HL-60 (cell line): ENCODE measurements at places on chromosomes 11 and 22.

DNA sequence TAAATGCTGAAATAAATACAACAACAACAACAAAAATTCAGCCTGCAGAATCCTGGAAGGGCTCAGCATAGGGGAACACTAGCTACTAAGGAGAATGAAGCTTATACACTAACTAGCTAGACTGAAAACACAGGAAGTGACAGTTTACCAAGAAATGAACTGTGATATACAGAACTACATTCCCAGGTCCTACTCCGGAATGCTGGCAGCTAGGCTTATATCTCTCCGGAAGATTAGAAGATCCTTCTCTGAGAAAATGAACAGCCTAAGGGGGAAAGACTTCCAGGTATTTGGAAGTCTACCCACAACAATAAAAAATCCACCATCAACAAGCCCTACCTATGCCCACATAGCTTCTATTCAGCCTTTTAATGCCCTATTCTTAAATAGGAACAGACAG, 31.0 kb downstream of the CCDC34 start:
- no peak for DNase-seq

GRCh38 chr11:105137286-105137685, 2.3 kb downstream of the CARD18 start:
- no peak for DNase-seq

GRCh38 chr22:49959782-49960158, 802 bp upstream of the PIM3 start:
- no peak for DNase-seq

GRCh38 chr11:123314972-123315371, 115.1 kb upstream of the GRAMD1B start:
- no peak for DNase-seq

DNA sequence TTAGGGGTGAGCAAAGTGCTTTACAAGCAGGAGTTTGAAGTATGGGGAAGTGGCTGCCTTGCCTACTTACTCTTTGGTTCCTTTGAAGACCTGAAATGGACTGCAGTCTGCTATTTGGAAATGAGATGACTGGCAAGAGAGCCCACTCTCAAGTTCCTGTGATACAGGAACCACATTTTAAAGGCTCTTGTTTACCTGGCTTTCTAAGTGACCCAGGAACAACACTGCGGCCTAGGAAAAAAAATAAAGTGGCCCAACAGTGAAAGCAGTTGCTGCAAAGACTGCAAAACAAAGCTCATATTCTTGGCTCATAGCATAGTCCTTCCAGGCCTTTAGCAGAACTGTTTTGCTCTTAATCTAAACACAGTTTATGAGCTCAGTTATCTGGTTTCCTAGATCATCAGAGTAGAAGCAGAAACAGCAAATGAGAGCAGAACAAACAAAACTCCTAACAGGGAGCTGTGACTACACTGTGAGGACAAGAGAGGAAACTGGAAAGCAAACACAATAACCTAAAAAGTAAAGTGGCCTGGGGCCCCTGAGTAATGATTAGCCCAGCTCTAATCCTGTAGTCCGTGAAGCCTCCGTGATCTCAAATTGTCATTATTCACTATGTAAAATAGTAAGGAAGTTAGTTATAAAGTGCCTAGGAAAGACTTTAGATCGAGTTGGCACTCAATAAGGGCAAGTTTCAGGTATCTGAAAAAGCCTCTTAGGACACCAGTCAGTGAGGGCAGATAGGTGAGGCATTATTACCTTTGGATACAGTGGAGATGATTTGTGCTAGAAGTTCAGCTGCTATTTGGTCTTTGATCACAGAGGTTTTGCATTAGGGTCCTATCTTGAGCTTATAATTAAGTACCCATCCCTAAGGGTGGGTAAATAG, 11.5 kb downstream of the CCDC117 start:
- peak; percentile 19 for DNase-seq

- peak; percentile 12 for DNase-seq
Measured at GRCh38 chr22:32712644-32713355, 88.7 kb upstream of the TIMP3 start.

DNA sequence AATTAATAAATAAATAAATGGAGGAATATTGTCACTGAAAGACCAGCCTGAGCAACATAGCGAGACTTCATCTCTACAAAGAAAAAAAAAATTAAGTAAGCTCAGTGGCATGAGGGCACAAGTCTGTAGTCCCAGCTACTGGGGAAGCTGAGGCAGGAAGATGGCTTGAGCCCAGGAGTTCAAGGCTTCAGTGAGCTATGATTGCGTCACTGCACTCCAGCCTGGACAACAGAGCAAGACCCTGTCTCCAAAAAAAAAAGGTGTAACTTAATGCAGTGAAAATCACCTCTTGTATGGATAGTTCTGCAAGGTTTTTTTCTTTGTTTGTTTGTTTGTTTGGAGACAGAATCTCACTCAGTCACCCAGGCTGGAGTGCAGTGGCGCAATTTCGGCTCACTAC, 4.6 kb upstream of the SYNGR1 start:
- no peak for DNase-seq

GRCh38 chr11:109426442-109427240, 4.7 kb downstream of the C11orf87 start:
- peak; percentile 1 for DNase-seq

- no peak for DNase-seq
Measured at GRCh38 chr22:17739196-17739975, 34.9 kb downstream of the BID start.

GRCh38 chr11:93528252-93528651, 14.9 kb downstream of the SMCO4 start:
- no peak for DNase-seq

- no peak for DNase-seq
Measured at GRCh38 chr22:19483481-19484244, 3.9 kb downstream of the CDC45 start.

GRCh38 chr11:131064373-131064991, 148.2 kb upstream of the SNX19 start:
- peak; percentile 23 for DNase-seq

DNA sequence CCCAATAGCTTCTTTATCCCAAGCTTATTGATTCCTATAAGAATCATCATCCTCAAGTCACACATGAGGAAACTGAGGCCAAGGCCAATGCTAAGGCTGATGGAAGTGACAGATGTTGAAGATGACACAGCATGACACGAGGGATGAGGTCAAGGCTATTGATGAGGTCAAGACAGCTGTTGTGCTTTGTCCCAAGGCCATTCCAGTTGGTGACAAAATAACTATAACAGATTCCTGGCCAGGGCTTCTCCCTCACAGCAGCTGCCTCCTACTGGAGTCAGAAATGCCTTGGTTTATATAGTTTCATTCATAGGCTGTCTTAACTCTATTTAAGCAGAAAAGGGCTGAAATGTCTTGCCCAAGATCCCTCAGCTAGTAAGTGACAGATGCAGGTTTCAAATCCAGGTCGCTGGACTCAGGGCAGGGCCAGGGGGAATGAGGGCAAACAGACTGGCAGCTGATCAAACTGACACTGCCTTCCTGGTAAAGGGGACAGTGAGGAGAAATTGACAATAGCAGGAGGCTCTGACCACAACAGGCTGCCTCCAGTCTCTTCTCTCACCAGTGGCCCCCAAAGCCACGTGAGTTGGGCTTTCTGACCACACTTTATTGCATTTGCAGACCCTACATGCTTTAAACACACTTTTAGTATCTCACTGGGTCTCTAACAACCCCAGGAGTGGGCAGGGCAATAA, 16.5 kb downstream of the MIF start:
- no peak for DNase-seq

- no peak for DNase-seq
Measured at GRCh38 chr11:22711071-22711770, 44.8 kb downstream of the GAS2 start.

GRCh38 chr22:22753526-22754267, 109.3 kb downstream of the GGTLC2 start:
- peak; percentile 69 for DNase-seq

GRCh38 chr22:47299863-47300697, 537.6 kb downstream of the TBC1D22A start:
- DNase-seq: no peak

- DNase-seq: peak; percentile 62
Measured at GRCh38 chr11:64285885-64286800, 495 bp downstream of the GPR137 start.

GRCh38 chr11:117814766-117815261, 9.7 kb downstream of the FXYD2 start:
- DNase-seq: peak; percentile 75

GRCh38 chr11:64060861-64061444, 25.2 kb downstream of the FLRT1 start:
- no peak for DNase-seq

GRCh38 chr11:112534208-112534607, 273.5 kb upstream of the PLET1 start:
- DNase-seq: no peak

DNA sequence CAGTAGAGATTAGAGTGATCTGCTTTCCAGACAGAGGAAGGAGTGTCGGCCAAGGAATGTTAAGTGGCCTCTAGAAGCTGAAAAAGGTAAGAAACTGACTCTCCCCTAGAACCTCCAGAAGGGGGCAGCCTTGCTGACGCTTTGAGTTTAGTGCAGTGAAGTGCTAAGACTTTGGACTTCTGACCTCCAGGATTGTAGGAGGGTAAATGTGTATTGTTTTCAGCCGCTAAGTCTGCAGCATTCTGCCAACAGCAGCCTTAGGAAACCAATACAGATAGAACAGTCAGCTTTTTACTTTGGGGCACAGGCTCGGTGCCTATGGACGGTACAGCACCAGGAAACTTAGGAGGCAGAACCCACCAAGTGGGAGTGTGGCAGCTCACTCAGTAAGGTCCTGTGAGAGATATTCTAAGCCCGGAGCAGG, 3.6 kb upstream of the TBC1D22A start:
- no peak for DNase-seq

DNA sequence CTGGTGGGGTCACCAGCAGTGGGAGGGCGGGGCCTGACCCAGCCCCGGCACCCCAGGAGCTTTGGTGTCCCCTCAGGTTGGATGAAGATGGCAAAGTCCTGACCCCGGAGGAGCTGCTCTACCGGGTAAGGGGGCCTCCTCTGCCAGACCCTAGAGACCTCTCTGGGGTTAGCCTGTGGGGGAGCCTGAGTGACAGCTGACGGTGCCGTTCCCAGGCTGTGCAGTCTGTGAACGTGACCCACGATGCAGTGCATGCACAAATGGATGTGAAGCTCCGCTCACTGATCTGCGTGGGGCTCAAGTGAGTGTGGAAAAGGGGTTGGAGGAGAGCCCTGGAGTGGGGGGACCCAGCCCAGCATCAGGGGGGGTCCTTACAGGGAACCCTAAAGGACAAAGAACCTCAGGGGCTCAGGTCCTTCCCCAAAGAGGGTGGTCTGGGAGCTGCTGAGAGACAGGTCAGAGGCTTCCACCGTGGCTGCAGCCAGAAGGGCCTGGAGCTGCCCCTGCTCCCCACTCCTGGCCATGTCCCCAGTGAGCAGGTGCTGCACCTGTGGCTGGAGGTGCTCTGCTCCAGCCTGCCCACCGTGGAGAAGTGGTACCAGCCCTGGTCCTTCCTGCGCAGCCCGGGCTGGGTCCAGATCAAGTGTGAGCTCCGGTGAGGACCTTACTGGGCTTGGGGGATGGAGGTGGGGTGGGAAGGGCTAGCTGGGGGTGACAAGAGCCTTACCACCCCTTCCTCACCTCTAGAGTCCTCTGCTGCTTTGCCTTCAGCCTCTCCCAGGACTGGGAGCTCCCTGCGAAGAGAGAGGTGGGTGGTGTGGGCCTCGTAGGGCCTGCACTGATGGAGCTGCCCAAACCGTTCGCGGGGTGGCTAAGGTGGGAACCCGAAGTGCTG, 38.6 kb downstream of the SGSM3 start:
- DNase-seq: no peak

- DNase-seq: no peak
Measured at GRCh38 chr11:15159085-15159484, 44.4 kb downstream of the INSC start.

- DNase-seq: no peak
Measured at GRCh38 chr11:22711880-22712279, 45.5 kb downstream of the GAS2 start.

DNA sequence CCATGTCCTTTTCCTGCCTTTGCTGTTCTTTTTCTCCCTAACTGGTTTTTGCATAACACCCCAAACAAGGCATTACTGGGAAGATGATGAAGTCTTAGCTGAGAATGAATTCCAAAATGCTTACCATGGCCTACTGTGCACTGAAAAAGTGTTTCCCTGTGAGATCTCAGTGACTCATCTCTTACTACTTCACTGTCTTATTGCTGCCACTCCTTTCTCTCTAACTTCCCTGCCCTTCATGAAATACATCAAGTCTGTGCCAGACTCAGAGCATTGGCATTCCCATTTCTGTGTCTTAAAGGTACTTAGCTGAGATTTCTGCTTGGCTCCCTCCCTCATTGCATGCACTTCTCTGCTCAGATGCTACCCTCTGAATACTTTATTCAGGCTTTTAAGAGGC, 49.1 kb upstream of the MUC15 start:
- DNase-seq: no peak

DNA sequence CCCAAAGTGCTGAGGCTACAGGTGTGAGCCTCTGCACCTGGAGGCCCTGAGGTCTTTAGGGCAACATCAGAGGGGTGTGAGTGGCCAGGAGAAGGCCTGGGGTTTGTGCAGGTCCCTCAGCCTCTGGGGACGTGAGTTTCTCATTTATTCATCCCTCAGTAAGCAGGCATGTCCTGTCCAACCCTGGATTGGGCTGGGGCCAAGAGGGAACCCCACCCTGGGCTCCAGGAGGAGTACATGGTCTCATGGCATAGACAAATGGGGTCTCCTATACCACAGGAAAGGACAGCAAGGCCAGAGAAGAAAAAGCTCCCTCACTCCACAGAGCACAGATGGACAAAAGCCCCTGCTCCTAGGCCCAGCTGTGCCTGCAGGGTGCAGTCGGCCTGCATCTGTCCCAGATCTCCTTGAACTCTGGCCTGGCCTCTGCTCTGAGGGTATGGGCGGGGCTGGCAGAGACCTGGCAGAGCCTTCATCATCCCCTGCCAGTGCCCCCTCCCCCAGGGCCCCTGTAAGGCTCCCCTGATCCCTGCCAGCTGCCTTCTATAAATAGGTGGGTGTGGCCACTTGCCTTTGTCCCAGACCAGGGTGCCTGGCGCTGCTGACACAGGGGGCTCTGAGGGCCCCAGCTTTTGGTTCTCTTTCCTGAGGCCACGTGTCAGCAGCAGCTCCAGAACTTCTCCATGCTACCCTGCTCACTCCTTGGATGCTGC, 34.6 kb downstream of the A4GALT start:
- no peak for DNase-seq

DNA sequence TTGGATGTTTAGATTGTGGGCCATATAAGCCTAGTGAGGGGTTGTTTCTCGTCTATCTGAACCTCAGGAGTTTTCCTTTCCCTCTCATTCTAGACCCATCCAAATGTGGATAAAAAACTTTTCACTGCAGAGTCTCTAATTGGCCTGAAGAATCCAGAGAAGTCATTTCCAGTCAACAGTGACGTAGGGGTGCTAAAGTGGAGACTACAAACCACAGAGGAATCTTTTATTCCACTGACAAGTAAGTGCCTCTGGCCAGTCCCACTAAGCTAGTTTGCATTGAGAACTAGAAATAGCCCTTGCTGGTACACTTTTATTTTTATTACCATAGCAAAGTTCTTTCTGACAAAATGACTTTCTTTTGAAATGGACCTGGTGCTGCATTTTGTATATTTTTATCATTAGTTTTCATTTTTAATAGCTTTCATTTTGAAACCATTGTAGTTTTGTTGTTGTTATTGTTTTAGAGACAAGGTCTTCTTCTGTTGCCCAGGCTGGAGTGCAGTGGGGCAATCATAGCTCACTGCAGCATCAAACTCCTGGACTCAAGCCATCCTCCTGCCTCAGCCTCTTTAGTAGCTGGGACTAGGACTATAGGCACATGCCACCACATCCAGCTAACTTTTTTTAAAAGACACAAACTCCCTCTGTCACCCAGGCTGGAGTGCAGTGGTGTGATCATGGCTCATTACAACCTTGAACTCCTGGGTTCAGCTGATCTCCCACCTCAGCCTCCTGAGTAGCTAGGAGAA, 14.6 kb upstream of the PHLDB1 start:
- no peak for DNase-seq

- peak; percentile 30 for DNase-seq
Measured at GRCh38 chr22:26169315-26170111, at the start of gene SEZ6L. TSS of gene SEZ6L (plus strand) at chr22:26169462. CDS start at chr22:26169670, 208 bp downstream.
